ENCODE measurements at places on chromosomes 3 and 15.

- DNase-seq = no peak
Observed at GRCh38 chr3:31546162-31546561, 13.4 kb downstream of the STT3B start.

DNA sequence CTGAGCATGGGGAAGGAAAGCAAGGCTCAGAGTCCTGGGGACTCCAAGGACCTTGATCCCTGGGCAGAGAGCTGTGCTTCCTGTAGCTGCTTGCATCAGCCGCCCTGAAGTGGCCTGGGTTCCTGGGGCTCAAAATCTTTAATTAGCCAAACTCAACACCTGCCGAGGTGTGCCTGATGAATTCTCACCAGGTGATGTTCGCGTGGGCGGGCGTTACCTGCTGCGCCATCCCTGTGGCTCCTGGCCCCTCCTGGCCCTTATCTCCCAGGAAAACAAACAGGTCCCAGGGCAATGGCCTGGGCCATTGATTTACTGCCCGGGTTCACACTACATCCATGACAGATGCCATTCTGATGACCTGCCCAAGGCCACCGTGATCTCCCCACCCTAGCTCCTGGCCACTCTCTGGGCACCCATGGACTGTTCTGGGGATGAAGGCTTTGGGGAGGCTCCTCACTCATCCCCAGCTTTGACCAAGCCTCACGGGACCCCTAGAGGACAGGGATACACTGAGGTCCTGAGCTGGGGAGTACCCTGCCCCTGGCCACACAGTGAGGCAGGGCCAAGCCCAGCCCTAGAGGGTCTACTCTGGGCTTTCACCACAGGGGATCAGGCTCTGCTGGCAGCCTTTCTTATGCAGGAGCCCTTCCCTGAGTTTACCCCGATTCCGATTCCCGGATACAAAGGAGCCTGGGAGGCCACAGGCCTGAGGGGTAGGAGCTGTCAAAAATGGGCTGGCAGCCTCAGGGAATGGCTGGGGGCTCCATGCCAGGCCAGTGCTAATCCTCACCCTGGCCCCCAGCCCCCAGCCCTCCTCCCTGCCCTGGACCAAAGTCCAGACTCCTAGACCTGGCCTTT, 5.7 kb downstream of the SLC38A3 start:
- DNase-seq = no peak

- peak; percentile 64 for DNase-seq
Observed at GRCh38 chr3:38084334-38085310, 45.6 kb downstream of the DLEC1 start.

DNA sequence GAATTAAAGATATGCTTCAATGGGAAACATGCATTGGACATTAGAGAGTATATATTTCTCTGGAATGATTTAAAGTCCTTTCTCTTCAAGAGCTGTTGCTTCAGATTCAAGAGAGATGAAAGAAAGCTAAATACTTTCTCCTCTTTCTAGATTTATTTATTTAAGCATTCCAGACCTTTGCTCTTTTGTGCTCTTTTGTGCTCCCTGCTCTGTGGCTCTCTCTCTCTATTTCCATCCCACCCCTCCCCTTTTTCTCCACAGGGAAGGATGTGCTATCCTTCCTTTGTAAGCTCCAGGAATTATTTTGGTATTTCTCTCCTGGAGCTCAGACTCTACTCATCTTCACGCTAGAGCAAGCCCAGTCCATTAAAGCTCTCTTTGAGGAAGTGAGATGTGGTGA, 871.9 kb upstream of the GBE1 start:
- no peak for DNase-seq

DNA sequence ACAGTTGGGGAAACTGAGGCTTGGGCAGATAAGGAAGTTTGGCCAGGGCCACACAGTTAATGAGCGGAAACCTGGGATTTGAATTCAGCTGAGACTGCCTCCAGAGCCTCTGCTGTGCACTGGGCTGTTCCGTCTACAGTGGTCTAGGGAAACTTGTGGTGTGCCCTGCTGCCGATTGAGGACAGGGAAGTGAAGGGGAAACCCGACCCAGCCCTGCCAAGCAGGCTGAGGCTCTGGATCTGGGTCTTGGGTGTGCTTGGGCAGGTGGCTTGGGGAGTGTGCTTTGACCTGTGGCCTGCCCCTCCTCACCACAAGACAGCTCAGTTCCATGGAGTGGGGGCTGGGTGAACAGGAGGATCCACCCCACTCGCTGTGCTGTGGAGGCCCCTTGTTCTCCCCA, 17.6 kb downstream of the NISCH start:
- DNase-seq = no peak

GRCh38 chr3:122890077-122890719, 95.3 kb downstream of the SLC49A4 start:
- no peak for DNase-seq

GRCh38 chr15:33680336-33680735, 288.0 kb upstream of the CHRM5 start:
- DNase-seq = no peak

DNA sequence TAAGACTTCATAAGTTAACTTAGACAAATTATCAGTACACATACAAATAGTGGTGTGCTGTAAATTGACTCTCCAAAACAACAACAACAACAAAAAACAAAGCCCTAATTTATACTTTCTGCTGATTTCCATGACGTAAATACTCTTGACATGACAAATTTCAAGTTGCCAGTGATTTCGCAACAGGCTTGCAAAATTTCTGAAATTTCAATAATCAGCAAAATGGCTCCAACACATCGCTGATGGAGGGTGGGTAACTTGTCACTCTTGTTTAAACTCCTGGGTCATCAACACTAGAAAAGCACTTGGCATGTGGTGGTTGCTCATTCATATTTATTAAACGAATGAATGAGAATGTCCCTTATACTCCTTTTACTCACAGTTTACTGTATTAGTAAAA, 205.2 kb upstream of the SATB1 start:
- no peak for DNase-seq

DNA sequence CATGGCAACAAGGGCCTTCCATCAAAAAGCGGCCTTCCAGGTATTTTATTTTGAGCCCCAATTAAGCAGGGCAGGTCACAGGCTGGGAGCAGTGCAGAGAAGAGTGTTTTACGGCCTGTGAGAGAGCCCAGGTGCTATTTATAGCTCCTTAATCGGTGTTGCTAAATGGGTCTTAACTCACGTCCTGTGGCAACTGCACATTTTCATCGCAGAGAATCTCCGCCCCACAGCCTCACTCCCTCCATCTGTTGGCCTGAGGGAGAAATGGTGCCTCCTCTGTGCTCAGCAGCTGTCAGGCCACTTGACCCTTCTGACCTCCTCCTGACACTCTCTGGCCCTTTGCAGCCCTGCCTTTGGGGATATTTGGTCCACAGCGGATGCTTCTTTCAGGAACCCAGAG, 58.6 kb downstream of the SPSB4 start:
- no peak for DNase-seq

DNA sequence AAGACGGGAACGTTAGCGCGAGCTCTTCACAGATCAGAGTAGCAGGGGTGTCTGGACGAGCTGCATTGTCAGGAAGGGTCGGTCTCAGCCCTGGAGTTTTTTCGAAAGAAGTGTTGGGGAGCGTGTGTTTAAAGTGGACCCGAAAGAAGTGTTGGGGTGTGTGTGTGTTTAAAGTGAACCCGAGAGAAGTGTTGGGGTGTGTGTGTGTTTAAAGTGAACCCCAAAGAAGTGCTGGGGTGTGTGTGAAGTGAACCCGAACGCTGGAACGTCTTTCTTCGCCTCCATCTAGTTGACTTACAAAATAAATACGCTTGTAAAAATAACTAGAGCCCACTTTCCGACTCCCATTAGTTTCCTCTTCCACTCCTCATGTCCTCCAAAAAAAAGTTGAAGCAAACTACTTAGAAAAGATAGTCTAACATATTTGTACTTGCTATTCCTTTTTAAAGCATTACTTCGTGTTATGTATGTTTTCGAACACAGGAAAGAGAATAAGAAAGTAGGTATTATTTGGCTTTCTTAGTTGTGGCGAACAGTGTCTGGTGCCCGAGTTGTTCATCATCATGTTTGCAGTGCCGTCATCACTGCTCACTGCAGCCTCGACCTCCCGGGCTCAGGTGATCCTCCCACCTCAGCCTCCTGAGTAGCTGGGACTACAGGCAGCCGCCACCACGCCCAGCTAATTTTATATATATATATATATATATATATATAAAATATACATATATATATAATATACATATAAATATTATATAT, 1.0 kb downstream of the LRCH3 start:
- DNase-seq = no peak

- no peak for DNase-seq
Observed at GRCh38 chr15:40333922-40334492, 6.7 kb downstream of the CCDC9B start.

GRCh38 chr3:143358155-143358792, 238.7 kb downstream of the CHST2 start:
- DNase-seq = no peak

GRCh38 chr15:68057758-68058157, 3.6 kb downstream of the PIAS1 start:
- DNase-seq = no peak

- no peak for DNase-seq
Observed at GRCh38 chr3:179308001-179308400, 14.8 kb upstream of the ZNF639 start.

DNA sequence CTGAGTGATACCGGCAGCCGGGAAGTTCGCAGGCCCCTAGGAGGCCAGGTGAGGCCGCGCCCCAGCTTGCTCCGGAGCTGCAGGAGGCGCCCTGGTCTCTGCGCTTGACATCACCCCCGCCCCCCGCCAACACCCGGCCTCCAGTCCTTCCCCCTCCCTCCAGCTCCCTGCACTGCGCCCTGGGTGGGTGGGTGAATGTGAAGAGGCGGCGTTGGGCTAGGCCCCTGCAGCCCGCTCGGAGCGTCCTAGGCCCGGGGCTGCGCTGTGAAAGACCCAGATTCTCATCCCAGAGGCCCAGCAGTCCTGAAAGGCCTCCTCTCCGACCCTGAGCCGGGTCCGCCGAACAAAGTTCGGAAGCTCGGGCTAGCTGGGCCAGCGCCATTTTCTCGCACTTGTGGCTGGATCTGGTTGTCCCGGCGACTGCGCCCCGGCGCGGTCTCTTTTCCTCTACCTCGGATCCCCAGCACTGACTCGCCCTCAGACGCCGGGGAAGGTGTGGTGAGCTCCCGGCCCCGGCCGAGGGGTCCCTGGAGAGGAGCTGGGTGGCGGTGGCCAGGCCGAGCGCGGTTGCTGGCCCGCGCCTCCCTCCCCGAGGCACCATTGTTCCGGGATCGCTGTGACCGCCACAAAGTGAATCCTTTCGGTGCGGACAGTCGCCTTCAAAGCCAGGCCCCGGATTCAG, 12.9 kb downstream of the ZIC4 start:
- no peak for DNase-seq

GRCh38 chr15:70855764-70856163, 1.8 kb upstream of the LARP6 start:
- no peak for DNase-seq

DNA sequence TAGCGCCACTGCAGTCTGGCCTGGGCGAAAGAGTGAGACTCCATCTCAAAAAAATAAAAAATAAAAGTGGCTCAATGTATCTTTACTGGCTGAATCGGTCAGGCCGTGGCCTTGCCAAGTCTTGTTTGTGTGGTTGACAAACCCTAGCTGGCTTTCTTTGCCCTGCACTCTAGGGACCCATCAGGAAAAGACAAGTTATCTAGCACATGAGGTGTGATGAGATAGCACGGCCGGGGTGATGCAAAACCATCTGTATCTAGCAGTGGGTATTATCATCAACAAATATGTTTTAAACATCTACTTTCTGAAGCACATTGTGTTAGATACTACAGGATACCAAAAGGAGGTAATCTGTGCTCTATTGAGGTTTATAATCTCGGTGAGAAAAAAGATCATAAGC, 3.9 kb upstream of the DPP8 start:
- no peak for DNase-seq

GRCh38 chr3:73624017-73624820, 522 bp downstream of the PDZRN3 start:
- DNase-seq = no peak

GRCh38 chr3:81352867-81353266, 408.6 kb downstream of the GBE1 start:
- no peak for DNase-seq

DNA sequence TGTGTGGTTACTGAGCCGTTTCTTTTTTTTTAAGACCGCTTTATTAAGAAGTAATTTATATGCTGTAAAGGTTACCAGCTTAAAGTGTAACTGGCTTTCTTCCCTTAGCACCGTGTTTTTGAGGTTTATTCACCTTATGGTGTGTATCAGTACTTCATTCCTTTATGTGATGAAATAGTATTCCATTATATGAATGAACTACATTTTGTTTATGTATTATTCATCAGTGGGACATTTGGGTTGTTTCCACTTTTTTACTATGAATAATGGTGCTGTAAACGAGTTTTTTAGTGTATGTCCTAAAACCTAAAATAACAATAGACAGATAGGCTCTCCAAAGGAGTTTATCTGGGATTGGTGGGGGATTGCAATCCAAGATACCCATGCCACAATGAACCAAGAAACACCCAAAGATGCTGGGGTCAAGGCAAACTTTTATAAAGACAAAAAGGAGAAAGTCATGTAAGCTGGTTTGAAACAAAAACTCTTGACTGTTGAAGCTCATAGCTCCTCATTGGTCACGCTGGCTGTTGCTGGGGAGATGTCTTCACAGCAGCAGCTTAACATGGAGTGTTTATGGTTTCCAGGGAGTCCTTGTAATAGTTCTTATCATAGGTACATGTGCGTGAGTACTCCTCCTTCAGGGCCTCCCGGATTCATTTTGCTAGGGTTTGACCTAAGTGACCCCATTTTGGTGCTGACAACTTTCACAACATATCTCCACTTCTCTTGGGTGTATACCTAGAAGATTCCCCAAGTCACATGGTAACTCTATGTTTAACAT, 16.0 kb downstream of the TM2D3 start:
- no peak for DNase-seq

DNA sequence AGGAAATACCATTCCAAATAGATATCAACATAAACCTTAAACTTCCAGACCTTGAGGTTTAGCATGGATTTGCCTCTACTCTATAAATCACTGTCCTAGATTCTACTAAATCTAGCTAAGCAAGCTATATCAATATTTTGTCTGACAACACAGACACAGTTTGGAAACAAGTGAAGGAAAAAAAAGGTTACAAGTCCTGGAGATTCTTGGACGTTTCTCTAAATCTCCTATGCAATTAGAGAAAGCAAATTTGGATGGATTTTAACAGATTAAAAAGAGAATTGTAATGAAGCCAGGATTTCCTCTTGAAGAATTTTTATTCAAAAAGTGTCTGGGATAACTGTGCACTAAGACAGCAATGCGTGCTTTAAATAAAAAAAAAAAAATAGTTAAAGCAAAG, 441.1 kb upstream of the DPH6 start:
- no peak for DNase-seq

- no peak for DNase-seq
Observed at GRCh38 chr3:194756791-194757325, 71.2 kb downstream of the FAM43A start.

GRCh38 chr3:160665784-160666526, 11.0 kb upstream of the ARL14 start:
- DNase-seq = no peak
